ENCODE measurements at places on chromosomes 5 and 9. TPM values are rescaled to one million over a fixed set of nuclear protein-coding genes. Genes with fewer than 3 reads are reported as not detected.

Gene ERBIN
- 65.0 TPM for total RNA-seq

Gene SHLD3
- total RNA-seq, result 2.6 TPM

Gene SPDL1
- 8.6 TPM for total RNA-seq

Gene SOWAHA
- total RNA-seq, result 0.72 TPM

Gene EIF4EBP3
- 19.9 TPM for total RNA-seq

Gene STXBP1
- total RNA-seq, result 97.2 TPM

Gene CNOT6
- 24.9 TPM for total RNA-seq

Gene UBTD2
- 21.4 TPM for total RNA-seq

Gene TLX3
- total RNA-seq, result not detected

Gene SPATA31D4
- not detected for total RNA-seq

Gene MLANA
- not detected for total RNA-seq

Gene TRIM36
- 4.1 TPM for total RNA-seq

Gene ORM2
- not detected for total RNA-seq

Gene IFNK
- total RNA-seq, result not detected

Gene PCDHGA12
- 10.4 TPM for total RNA-seq

Gene ADAMTS13
- 3.6 TPM for total RNA-seq

Gene FCN2
- not detected for total RNA-seq

Gene GABRP
- 0.82 TPM for total RNA-seq

Gene ARL14EPL
- not detected for total RNA-seq

Gene PTPRD
- total RNA-seq, result 100 TPM

Gene AJM1
- 1.7 TPM for total RNA-seq

Gene GRM6
- total RNA-seq, result not detected

Gene PDE6A
- 0.46 TPM for total RNA-seq

Gene SLCO6A1
- not detected for total RNA-seq

Gene INPP5E
- 18.3 TPM for total RNA-seq
